ENCODE measurements at places on chromosomes 5 and 9. TPM values are rescaled to one million over a fixed set of nuclear protein-coding genes. Genes with fewer than 3 reads are reported as not detected.

- DNase-seq = no peak
Measured at GRCh38 chr5:103408408-103408807, 149.8 kb downstream of the MACIR start.

- no peak for DNase-seq
Measured at GRCh38 chr5:39780347-39780746, 355.6 kb upstream of the DAB2 start.

DNA sequence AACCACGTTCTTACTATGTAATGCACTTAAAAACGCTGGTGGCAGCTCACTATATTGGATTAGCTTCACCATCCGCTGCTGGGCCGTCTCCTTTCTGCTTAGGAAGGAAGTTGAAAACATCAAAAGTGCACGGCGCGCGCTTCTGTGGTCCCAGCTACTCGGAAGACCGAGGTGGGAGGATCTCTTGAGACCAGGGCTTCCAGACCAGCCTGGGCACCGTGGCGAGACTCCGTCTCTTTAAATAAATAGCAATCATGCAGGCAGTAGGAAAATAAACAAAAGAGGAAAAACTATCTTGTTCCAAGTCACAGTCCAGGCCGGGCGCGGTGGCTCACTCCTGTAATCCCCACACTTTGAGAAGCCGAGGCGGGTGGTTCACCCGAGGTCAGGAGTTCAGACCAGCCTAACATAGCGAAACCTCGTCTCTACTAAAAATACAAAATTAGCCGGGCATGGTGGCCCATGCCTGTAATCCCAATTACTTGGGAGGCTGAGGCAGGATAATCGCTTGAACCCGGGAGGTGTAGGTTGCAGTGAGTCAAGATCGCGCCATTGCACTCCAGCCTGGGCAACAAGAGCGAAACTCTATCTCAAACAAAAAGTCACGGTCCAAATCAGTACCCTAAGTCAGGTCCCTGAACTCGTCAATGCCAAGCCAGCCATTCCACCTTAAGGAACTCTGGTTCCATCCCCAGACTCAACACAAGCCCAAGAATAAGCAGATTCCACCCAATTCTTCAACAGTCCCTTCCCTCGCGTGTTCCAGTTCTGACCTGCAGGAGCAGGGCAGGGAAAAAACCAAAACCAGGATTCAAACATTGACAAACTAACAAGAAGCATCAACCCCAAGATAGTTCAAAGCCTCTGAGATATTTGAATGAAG is 1.0 kb upstream of the GOLGA1 start:
- peak; percentile 64 for DNase-seq

DNA sequence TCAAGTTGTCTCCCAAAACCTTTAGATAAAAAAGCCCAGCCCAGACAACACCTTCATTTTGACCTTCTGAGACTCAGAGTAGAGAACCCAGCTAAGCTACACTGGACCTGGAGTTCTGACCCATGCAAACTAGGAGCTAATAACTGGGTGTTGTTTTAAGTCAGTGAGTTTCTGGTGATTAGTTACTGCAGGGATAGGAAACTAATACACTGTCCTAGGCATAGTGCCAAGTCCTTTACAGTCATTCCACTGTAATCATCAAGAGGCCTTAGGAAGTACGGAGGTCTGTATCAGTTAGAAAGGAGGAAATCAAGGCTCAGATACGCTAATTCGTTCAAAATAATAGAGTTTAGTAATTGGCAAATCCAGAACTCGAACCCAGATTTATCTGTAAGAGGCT is 197.9 kb downstream of the KCTD16 start:
- no peak for DNase-seq

GRCh38 chr9:133979921-133980863 is 11.9 kb downstream of the VAV2 start:
- no peak for DNase-seq

GRCh38 chr5:29131285-29131684 is 2062.2 kb upstream of the CDH6 start:
- DNase-seq = no peak

DNA sequence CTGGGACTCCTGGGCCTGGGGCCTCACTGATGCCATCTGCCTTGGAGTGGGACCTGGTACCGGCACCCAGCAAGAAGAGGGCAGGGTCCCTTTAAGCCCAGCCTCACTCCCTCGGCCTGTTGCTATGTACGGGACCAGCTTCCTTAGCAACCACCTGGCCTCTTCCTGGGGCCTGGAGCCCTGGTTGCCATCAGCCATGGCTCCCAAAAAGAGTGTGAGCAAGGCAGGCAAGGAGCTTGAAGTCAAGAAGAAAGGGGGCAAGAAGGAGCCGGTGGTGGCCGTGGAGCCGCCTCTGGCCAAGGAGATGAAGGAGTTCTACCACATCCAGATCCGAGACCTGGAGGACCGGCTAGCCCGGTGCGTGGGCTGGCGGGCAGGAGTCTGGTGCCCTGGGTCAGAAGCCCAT is at the start of gene CFAP157:
CFAP157 (plus strand) TSS at position 153 of the 406 bp plus-strand sequence; CDS start at position 197, 44 bp downstream.
- peak; percentile 28 for DNase-seq

Gene N4BP3
- total RNA-seq = 2.7 TPM

Gene GTF2H2
- 19.3 TPM for total RNA-seq
